ENCODE measurements at places on chromosomes 2 and 18. TPM values are rescaled to one million over a fixed set of nuclear protein-coding genes. Genes with fewer than 3 reads are reported as not detected.

- DNase-seq: no peak
Observed at GRCh38 chr2:170739048-170739447, 23.9 kb downstream of the SP5 start.

The ERICH2 gene
- total RNA-seq: not detected

DNA sequence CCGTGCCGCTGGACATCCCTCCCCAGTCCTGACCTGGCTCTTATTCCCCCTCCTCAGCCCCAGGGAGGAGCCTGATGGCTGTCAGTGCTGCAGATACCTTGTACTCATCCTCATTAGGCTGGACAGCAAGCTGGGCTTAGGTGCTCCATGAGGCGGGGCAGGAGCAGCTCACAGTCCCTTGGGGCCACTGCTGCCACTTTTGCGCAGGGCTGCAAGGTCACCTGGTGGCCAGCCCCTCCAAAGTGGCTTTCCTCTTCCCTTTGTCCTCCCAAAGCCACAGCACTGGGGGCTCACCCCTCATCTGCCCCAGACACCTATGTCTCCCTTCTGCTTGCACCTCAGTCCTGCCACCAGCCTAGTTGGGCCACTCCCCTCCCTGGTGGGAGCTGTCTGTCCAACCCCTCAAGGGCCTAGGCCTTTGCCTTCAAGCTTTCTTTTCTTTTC lies 60.8 kb downstream of the FAM168B start:
- no peak for DNase-seq

The TMEM247 gene
- total RNA-seq: not detected

DNA sequence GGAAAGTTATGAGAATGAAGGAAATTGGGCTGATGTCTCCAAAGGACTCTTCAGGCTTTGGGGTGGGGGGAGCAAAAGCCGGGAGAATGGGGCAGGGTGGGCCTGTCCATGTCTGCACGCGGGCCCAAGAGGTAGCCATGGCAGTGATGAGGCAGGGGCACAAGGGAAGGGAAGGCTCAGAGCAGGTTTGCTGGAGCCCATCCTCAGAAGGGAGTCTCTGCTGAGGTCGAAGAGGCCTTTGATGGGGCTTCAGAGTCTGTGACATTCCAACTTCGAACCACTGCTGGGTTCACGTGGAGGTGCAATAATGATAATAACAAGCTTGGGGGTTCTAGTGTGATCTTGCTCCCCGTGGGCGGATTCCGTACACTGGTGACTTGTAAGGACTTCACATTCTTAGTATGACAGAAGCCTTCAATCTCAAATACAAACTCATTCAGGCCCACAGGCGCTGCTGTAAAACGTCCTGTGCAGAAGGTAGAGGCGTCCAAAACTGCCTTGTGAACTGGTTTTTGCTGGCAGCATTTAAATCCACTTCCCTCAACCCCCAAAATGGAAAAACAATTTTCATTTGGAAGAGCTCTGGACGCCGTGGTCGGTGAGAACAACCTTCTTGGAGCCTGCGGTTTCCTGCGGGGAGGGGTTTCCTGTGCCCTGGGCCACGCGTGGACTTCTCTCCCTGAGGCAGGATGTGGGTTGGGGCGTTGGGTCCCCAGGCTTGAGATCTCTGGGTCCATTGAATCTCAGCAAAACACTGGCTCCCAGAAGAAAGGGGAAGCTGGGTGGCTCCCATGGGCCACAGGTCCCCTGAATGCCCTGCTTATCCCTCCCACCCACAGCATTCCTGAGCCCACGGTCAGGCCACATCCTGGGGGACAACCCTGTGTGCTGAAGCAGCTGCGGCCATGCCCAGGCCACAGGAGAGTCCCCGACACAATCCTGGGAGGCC lies 151.0 kb downstream of the TPO start:
- no peak for DNase-seq

- no peak for DNase-seq
Observed at GRCh38 chr18:52343138-52343537, 3.1 kb downstream of the DCC start.

The CHST9 gene
- total RNA-seq: 0.13 TPM

GRCh38 chr2:126856403-126856802 lies 42.3 kb upstream of the TEX51 start:
- DNase-seq: peak; percentile 18

- no peak for DNase-seq
Observed at GRCh38 chr2:233426619-233427342, 72.5 kb downstream of the DGKD start.

DNA sequence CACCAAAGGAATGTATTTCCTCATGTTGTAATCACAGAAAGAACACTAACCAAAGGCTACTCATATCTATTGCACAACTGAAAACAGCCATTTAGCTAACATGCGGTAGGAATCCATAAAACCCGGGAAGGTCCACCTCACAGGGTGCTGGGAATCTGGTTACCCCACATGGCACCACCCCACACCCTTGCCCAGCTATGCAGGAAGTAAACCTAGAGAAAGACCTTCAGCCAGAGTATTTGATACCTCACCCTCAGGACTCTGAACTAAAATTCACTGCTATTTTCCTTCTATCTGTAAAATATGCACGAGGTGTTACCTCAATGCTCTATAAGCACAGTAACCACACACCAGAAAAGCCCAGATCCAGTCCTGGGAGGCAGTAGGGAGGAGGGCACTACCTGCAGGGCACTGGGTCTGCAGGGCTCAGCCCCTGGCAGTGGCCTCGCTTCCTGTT lies 45.8 kb downstream of the PTPN2 start:
- no peak for DNase-seq

The ANKRD23 gene
- total RNA-seq: 3.2 TPM

DNA sequence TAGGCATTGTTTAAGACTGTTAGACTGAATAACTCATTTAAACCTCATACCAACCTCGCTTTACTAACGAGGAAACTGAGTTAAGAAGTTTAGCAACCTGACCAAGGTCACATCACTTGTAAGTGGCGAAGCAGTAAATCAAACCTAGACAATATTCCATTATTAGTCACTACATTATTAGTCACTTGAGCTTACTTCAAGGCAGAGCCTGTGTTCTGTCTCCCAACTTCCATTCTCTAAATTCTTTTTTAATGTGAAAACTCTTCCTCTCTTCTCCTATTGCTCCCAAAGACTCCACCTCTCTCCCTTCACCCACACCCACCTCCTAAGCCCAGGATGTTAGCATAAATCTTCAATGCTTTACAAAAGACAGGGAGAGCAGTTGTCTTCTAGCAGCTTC lies 156.5 kb downstream of the ARL6IP6 start:
- DNase-seq: no peak

DNA sequence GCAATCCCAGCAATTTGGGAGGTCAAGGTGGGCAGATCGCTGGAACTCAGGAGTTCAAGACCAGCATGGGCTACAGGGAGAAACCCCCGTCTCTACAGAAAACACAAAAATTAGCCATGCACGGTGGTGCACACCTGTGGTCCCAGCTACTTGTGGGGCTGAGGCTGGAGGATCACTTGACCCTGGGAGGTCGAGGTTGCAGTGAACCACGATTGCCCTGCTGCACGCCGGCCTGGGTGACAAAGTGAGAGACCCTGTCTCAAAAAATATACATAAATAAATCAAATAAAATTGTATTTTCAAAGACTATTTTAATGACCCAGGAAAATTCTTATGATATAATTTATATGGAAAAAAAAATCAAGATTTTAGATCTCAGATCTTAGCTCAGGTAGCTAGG lies 191.5 kb downstream of the ZFP36L2 start:
- no peak for DNase-seq

GRCh38 chr2:85066874-85067351 lies 66.3 kb upstream of the TCF7L1 start:
- DNase-seq: peak; percentile 86

The CHST10 gene
- total RNA-seq: 18.3 TPM

The NT5DC4 gene
- not detected for total RNA-seq

DNA sequence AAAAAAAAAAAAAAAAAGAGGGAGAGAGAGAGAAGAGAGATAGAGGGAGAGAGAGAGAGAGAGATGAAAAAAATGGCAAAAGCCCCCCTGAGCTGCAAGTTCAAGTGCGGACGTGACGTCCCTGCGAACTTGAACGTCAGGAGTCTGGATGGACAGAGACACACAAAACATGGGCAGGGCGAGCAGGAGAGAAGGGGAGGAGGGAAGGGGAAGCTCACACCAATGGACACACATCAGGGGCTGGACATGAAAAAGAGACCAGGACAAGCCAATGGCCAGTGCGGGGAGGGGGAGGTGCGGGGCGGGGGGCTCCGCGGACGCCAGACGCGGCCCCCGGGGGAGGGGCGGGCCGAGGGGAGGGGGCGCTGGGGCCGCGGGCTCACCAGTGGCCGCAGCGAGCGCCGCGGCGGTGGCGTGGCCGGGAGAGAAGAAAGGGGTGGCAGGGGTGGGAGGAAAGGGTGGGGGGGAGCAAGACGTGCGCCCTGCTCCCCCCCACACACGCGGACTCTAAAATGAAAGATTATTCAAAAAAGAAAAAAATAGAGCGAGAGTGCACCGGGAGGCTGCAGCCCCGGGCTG lies at the start of gene BCL11A:
TSS of gene BCL11A (minus strand) at position 160 of the 579 bp plus-strand sequence. CDS start 384 bp downstream, outside the sequence.
- DNase-seq: peak; percentile 84

The FKBP7 gene
- total RNA-seq: 13.6 TPM

GRCh38 chr2:74004212-74005182 lies 19.8 kb downstream of the TET3 start:
- DNase-seq: no peak

DNA sequence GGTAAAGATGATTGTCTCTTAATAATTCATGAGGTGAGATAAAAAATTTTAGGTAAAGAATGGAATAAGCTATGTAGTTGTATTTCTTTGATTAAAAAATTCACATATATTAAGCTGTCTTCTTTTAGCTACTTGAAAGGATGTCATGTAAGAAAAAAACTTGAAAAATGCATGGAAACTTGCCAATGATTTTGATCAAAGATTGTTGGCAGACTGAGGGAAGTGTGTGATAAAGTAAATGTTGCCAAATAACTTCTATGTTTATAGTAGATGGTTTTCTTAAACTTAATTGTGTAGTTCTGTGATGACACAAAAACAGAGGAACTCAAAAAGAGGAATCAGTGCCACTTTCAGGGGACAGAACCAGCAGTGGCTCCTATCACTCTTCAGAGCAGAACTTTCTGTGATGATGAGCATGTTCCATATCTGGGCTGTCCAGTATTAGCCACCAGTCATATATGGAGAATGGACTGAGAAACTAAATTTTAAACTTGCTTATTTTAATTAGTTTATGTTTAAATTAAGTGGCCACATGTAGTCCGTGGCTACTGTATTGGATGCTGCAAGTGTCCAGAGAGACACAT lies 51.9 kb upstream of the SLC38A11 start:
- DNase-seq: no peak

The PDCD1 gene
- total RNA-seq: 2.3 TPM

Measured in thyroid gland (tissue), 4 donors.